ENCODE measurements at places on chromosomes 11 and 22.

GRCh38 chr11:96167787-96168186, 175.2 kb downstream of the MAML2 start:
- no peak for DNase-seq

DNA sequence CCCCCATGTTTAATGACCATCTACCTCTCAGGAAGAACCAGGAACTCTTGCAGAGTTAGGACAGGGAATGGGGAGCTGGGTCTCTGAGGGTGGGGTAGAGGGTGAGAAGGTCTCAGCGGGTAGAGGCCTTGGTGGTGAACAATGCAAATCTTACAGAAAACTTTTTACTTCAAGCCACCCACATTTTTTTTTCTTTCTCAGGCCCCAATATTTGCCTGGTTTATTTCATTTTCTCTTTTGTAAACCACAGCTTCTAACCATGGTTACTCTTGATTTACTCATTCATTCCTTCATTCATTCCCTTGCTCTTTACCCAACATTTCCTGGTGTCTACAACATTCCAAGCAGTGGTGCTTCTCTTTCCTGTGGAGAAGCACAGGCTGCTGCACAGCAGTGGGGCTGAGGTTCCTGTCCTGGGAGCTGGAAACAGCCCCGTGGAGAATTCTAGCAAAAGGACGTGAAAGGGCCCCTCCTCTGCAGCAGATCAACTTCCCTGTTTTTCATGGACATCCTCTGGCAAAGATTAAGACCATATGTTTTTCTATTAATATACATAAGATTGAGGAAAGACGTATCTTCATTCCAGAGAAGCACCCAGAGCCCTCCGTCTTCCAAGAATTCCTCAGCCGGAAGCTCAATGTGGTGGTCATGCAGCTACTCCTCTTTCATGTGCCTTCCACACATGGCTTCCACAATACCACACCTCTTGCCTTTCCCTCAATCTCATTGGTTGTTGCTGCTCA, 224.4 kb upstream of the SESN3 start:
- DNase-seq = no peak

- DNase-seq = no peak
Observed at GRCh38 chr11:105274631-105275030, 135.1 kb upstream of the CARD18 start.

- no peak for DNase-seq
Observed at GRCh38 chr22:19182472-19183157, 4.1 kb upstream of the SLC25A1 start.

- DNase-seq = no peak
Observed at GRCh38 chr22:24845041-24845898, 39.3 kb downstream of the SGSM1 start.

GRCh38 chr22:38567531-38568285, 2.3 kb downstream of the DMC1 start:
- DNase-seq = no peak

Measured in HL-60 (cell line).